ENCODE measurements at places on chromosomes 1 and 21. TPM values are rescaled to one million over a fixed set of nuclear protein-coding genes. Genes with fewer than 3 reads are reported as not detected.

DNA sequence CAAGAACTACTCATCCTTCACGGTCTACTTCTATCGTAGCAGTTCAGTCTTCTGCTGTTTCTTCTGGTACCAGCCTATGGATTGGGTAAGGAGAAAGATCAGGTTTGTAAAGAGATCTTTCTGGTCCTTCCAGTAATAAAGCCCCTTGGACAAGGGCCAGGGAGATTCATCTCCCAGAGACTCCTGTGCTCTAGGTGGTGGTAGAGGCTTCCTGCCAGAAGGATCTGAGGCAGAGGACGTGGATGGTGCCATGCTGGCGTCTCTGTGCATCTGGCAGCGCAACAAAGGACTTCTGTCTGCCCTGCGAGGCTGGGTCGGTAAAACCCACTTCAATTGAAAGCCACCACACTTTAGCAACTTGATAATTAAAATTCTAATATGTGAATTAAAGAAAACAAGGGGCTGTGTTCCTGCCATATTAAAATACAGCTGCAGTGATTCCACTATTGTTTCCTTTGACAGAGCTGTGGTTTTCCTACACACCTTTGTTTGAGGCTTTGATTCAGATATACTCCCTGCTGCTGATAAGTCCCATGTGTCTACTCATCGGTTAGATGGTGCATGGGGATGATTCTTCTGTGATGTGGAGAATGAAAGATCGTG is 73.6 kb downstream of the ROR1 start:
- no peak overlapping the region for H3K4me3 ChIP-seq
- no peaks in the 10 kb centered on the region for H3K36me3 ChIP-seq
- no peaks in the 10 kb centered on the region for H3K27me3 ChIP-seq
- H3K4me1 ChIP-seq, result peaks cover 22% of the 10 kb centered on the region
- DNase-seq, result no peak

DNA sequence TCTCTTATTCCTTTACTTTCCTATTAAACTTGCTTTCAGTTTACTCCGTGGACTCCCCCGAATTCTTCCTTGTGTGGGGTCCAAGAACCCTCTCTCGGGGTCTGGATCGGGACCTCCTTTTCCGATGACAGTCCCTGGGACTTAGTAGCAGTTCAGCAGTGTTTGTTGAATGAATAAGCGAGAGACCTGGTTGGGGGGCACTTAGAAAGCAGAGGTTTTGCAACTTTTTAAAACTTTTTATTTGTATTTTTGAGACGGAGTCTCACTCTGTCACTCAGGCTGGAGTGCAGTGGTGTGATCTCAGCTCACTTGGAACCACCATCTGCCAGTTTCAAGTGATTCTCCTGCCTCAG is 2.1 kb upstream of the ANKRD65 start:
- no peak overlapping the region for H3K27ac ChIP-seq
- no peaks in the 10 kb centered on the region for H3K36me3 ChIP-seq
- H3K4me1 ChIP-seq, result peaks cover 19% of the 10 kb centered on the region
- DNase-seq, result no peak

DNA sequence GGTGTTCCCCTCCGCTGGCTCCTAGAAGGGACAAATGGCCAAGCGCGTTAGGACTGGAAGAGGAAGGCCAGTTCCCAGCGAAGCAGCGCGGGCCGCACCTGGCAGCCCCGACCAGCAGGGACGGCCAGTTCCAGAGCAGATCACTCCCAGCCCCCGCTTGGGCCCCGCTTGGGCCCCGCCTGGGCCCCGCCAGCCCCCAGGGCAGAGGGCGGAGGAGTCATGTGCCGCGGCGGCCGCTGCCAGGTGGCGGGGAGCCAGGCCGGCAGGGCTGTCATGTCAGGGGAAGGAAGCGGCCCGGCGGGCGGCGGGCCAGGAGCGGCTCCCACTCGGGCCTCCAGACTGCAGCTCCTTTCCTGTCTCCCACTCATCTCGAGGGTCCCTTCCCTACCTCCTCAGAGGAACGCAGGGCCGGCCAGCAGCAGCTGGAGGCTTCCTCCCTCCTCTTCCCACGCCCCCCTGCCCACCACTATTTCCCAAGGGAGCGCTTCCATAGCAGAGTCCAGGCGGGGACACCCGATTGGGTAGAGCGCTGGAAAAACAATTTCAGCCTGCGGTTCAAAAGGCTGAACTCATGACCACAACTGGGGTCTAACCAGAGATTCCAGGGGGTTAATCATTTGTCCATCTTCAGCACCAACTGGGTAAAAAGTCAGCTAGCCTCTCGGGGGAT is 16.5 kb downstream of the ZNF697 start:
- H3K27me3 ChIP-seq, result no peaks in the 10 kb centered on the region
- H3K36me3 ChIP-seq, result no peaks in the 10 kb centered on the region
- H3K4me1 ChIP-seq, result peaks cover 99% of the 10 kb centered on the region
- H3K27ac ChIP-seq, result peak overlapping the region; percentile 95
- DNase-seq, result peak; percentile 94

CDCA8 gene
- total RNA-seq, result 0.33 TPM

DNA sequence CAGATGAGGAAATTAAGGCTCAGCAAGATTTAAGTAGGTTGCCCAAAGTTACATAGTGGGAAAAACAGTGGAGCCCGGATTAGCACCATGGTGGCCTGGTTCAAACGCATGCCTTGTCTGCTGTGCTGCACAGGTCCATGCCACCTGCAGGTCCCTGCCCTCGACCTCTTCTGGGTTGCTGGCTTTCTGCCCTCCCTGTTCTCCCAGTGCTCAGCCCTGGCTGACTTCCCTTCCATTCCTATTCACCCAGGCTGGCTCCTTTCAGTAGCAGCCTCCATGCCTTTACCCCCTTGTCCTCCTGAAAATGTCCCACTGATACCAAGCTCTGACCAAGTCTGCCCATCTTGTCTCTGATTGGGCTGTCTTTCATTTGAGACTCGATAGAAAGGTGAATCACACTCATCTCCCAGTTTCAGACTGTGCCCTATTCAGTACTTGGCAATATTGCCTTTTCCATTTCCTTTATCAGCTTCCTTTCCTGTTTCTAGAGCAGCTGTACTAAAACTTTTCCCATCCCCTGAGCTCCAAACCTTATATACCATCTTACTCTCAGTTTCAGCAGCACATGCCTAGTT is 75.8 kb downstream of the ST3GAL3 start:
- no peaks in the 10 kb centered on the region for H3K27me3 ChIP-seq
- no peaks in the 10 kb centered on the region for H3K36me3 ChIP-seq
- DNase-seq, result no peak
- no peak overlapping the region for H3K4me3 ChIP-seq

HRNR gene
- not detected for total RNA-seq

TMCO4 gene
- total RNA-seq, result 8.6 TPM

- H3K27me3 ChIP-seq, result no peaks in the 10 kb centered on the region
- H3K27ac ChIP-seq, result peak overlapping the region; percentile 74
- H3K36me3 ChIP-seq, result no peaks in the 10 kb centered on the region
- no peak for DNase-seq
Measured at GRCh38 chr1:51648180-51649109, 31.6 kb downstream of the OSBPL9 start.

STIL gene
- total RNA-seq, result 0.58 TPM

GRCh38 chr1:100719490-100719889 is at the start of gene VCAM1:
Gene VCAM1 (plus strand): TSS chr1:100719742. CDS start chr1:100719861, 119 bp downstream.
- H3K4me3 ChIP-seq, result peak within 1 kb of the TSS; percentile 49
- no peak for DNase-seq
- H3K4me1 ChIP-seq, result peaks cover 19% of the 10 kb centered on the region
- H3K36me3 ChIP-seq, result no peaks in the 10 kb centered on the region

GRCh38 chr1:54340434-54340833 is 65.8 kb downstream of the SSBP3 start:
- DNase-seq, result no peak
- peak overlapping the region; percentile 31 for H3K27ac ChIP-seq
- peaks cover 83% of the 10 kb centered on the region for H3K4me1 ChIP-seq
- H3K36me3 ChIP-seq, result no peaks in the 10 kb centered on the region
- H3K27me3 ChIP-seq, result no peaks in the 10 kb centered on the region
- H3K4me3 ChIP-seq, result no peak overlapping the region

DNA sequence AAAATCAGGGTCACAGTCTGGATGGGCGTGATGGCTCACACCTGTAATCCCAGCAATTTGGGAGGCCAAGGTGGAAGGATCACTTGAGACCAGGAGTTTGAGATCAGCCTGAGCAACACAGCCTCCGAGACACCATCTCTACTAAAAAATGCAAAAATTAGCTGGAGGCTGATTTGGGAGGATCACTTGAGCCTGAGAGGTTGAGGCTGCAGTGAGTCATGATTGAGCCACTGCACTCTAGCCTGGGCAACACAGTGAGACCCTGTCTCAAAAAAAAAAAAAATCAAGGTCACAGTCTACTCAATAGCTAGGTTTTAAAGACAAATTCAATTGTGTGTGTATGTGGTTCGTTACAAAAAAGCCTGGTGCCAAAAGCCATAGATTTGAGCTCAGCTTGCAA is 34.4 kb downstream of the TRIM67 start:
- no peak for DNase-seq
- H3K4me3 ChIP-seq, result no peak overlapping the region
- H3K36me3 ChIP-seq, result no peaks in the 10 kb centered on the region
- H3K27me3 ChIP-seq, result peaks cover 12% of the 10 kb centered on the region
- H3K4me1 ChIP-seq, result peaks cover 19% of the 10 kb centered on the region
- H3K27ac ChIP-seq, result no peak overlapping the region

- H3K36me3 ChIP-seq, result no peaks in the 10 kb centered on the region
- no peaks in the 10 kb centered on the region for H3K27me3 ChIP-seq
- no peak overlapping the region for H3K4me3 ChIP-seq
- no peak for DNase-seq
- H3K4me1 ChIP-seq, result peaks cover 17% of the 10 kb centered on the region
- peak overlapping the region; percentile 53 for H3K27ac ChIP-seq
Measured at GRCh38 chr1:118649369-118650106, 338.6 kb downstream of the TBX15 start.

GRCh38 chr1:171965777-171966176 is 124.5 kb downstream of the DNM3 start:
- DNase-seq, result no peak
- H3K4me3 ChIP-seq, result no peak overlapping the region
- no peaks in the 10 kb centered on the region for H3K4me1 ChIP-seq

CHI3L2 gene
- 1.1 TPM for total RNA-seq

MAP3K21 gene
- total RNA-seq, result 0.41 TPM

DNA sequence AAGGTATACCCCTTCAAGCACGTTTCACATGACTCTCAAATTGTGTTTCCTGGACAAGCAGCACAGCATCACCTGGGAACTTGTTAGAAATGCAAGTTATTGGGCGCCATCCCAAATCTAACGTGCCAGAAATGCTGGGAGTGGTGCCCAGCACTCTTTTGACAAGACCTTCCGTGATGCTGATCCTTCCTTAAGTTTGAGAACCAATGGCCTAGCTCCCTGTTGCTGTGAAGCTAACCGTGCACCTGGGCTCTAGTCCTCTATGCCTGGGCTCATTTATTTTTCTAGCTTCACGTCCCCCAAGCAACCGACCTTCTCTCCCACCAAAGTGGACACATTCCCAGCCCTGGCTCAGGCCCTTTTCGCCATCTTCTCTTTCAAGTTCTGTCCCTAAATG is 4.3 kb downstream of the BEST4 start:
- H3K27me3 ChIP-seq, result no peaks in the 10 kb centered on the region
- peaks cover 30% of the 10 kb centered on the region for H3K36me3 ChIP-seq
- H3K4me3 ChIP-seq, result peak overlapping the region; percentile 68
- DNase-seq, result no peak
- H3K4me1 ChIP-seq, result peaks cover 33% of the 10 kb centered on the region

- H3K4me1 ChIP-seq, result peaks cover 22% of the 10 kb centered on the region
- H3K27me3 ChIP-seq, result no peaks in the 10 kb centered on the region
Measured at GRCh38 chr1:218382261-218382660, 37.1 kb downstream of the TGFB2 start.

- no peaks in the 10 kb centered on the region for H3K36me3 ChIP-seq
- H3K27ac ChIP-seq, result no peak overlapping the region
- DNase-seq, result no peak
- no peaks in the 10 kb centered on the region for H3K4me1 ChIP-seq
- peaks cover 1% of the 10 kb centered on the region for H3K27me3 ChIP-seq
Measured at GRCh38 chr1:118155106-118155505, 29.9 kb downstream of the SPAG17 start.

G0S2 gene
- total RNA-seq, result 307 TPM

NTMT2 gene
- total RNA-seq, result 5.7 TPM

DNA sequence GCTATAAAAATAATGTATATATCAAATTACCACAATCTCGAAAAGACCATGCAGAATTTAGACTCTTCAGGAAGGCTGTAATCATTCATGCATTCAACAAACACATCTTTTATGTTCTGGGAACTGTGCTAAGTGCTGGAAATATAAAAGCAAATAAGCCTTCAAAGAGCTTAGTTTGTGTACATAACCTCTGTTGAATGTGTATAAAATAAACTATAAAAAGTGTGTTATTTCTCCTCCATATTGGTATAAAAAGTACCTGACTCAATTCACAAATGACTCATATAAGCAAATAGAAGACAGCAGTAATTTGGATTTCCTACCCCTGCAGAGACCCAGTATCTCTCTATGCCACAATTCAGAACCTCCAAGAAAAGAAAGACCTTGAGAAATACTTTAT is 36.8 kb downstream of the RAB3GAP2 start:
- H3K36me3 ChIP-seq, result peaks cover 12% of the 10 kb centered on the region
- no peaks in the 10 kb centered on the region for H3K27me3 ChIP-seq
- H3K4me1 ChIP-seq, result peaks cover 19% of the 10 kb centered on the region
- no peak overlapping the region for H3K27ac ChIP-seq
- DNase-seq, result no peak

S1PR1 gene
- total RNA-seq, result 54.9 TPM

- H3K36me3 ChIP-seq, result no peaks in the 10 kb centered on the region
- H3K4me1 ChIP-seq, result no peaks in the 10 kb centered on the region
- DNase-seq, result no peak
- no peak overlapping the region for H3K27ac ChIP-seq
- no peak overlapping the region for H3K4me3 ChIP-seq
Measured at GRCh38 chr1:175494011-175494554, 249.3 kb downstream of the TNR start.

DNA sequence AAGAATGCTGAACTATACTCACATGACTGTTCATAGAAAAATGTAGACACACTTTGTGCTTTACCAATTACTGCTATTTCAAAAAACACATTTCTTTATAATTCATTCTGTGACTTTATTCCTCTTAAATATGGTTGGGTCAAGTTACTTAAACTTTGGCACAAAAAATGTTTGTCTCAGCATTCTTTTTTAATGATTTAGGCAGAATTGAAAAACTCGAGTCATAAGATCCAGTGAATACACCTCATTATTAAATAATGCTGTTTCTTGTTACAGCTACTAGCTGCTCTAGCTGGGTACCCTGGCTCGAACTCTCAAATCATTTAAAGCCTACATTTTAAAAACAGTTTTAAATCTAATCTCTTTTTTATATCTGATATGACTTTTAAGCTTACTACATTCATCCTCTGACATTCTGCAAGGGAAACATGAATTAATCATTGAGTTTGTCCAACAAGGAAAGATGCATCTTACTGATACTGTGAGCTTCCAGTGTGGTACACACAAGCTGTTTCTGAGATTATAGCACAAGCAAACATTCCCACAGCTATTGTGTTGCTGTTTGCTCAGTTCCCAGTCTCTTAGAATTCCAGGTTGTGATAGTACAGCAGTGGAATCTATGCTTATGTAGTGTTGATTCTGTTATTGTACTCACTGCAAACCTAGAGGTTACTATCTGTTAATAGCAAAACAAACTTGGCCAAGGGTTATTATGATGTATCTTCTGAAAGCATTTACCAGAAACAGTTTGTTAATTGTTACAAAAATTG is 746.5 kb downstream of the USP25 start:
- DNase-seq, result no peak
- H3K27ac ChIP-seq, result peak overlapping the region; percentile 69
- peaks cover 51% of the 10 kb centered on the region for H3K4me1 ChIP-seq
- H3K4me3 ChIP-seq, result no peak overlapping the region
- no peaks in the 10 kb centered on the region for H3K36me3 ChIP-seq

DCST2 gene
- total RNA-seq, result not detected

SYT2 gene
- not detected for total RNA-seq

DNAJC28 gene
- 6.5 TPM for total RNA-seq

GRCh38 chr1:107625405-107626029 is 339.5 kb downstream of the VAV3 start:
- no peak overlapping the region for H3K4me3 ChIP-seq
- H3K27me3 ChIP-seq, result no peaks in the 10 kb centered on the region
- no peak overlapping the region for H3K27ac ChIP-seq
- H3K4me1 ChIP-seq, result no peaks in the 10 kb centered on the region
- H3K36me3 ChIP-seq, result no peaks in the 10 kb centered on the region
- DNase-seq, result no peak

Measured in left ventricle myocardium inferior (tissue), 1 donor.